ELR (cell line): ENCODE measurements at places on chromosomes 1 and 21.
A peak's percentile ranks its signal among the peaks of the same experiment; 100 is the strongest.

GRCh38 chr21:22575165-22575584 lies 1577.0 kb downstream of the NCAM2 start:
- DNase-seq = peak; percentile 59

GRCh38 chr1:54200519-54200997 lies 591 bp downstream of the MRPL37 start:
- DNase-seq = peak; percentile 22

DNA sequence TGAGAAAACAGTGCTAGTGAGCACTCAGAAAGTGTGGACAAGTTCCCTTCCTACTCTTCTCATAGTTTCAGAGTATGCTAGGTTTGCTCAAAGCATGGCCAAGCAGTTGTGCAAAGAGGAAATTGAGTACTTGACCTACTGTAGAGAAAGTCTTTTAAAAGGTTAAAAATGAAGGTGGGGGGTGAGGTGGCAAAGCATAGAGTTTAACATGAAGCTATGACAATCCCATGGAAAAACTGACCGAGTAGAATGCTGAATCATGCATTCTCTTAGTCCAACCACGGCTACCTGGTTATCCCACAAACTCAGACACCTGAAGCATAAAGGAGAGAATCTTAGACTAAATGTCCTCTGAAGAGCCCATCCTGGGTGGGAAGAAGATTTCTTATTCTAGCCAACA lies 79.9 kb downstream of the PTPN14 start:
- DNase-seq = no peak

GRCh38 chr1:198788561-198789064 lies 149.8 kb downstream of the PTPRC start:
- peak; percentile 39 for DNase-seq

DNA sequence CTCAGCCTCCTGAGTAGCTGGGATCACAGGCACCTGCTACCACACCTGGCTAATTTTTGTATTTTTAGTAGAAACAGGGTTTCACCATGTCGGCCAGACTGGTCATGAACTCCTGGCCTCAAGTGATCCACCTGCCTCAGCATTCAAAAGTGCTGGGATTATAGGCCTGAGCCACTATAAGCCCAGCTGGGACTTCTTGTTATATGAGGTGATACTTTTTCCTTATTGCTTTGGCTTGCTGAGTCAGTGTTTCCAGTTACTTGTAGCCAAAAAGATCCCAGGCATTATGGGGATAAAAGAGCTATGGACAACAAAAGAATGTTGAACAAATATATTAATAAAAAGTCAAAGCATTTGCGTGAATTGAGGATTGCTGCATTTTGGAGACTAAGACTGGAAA lies 69.9 kb upstream of the LPGAT1 start:
- DNase-seq = no peak

- no peak for DNase-seq
Measured at GRCh38 chr1:59516881-59517280, 220.0 kb downstream of the FGGY start.

GRCh38 chr1:164983023-164983650 lies 373.4 kb downstream of the LMX1A start:
- no peak for DNase-seq

- no peak for DNase-seq
Measured at GRCh38 chr1:64962441-64962840, 3.9 kb downstream of the JAK1 start.

DNA sequence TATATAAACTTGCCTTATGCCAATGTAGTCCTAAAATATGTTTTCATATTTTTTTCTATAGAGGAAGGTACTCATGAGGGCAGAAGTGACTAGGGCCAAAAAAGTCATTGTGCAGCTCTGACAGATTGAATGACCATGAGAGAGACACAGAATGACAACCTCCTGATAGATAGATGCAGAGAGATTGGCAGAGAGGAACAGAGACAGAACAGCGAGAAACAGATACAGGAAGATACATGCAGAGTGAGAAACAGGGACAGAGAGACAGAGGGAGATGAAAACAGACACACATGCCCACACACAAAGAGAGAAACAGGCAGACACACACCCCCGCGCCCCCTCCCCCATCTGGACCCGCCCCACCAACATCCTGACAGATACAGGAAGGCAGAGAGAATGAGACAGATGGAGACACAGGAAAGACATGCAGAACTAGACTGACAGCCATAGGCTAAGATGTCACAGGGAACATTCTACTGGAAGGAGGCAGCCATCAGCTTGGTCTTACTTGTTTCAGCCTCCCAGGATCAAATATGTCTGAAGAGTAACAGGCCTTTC lies 211.1 kb downstream of the ST6GALNAC3 start:
- no peak for DNase-seq

DNA sequence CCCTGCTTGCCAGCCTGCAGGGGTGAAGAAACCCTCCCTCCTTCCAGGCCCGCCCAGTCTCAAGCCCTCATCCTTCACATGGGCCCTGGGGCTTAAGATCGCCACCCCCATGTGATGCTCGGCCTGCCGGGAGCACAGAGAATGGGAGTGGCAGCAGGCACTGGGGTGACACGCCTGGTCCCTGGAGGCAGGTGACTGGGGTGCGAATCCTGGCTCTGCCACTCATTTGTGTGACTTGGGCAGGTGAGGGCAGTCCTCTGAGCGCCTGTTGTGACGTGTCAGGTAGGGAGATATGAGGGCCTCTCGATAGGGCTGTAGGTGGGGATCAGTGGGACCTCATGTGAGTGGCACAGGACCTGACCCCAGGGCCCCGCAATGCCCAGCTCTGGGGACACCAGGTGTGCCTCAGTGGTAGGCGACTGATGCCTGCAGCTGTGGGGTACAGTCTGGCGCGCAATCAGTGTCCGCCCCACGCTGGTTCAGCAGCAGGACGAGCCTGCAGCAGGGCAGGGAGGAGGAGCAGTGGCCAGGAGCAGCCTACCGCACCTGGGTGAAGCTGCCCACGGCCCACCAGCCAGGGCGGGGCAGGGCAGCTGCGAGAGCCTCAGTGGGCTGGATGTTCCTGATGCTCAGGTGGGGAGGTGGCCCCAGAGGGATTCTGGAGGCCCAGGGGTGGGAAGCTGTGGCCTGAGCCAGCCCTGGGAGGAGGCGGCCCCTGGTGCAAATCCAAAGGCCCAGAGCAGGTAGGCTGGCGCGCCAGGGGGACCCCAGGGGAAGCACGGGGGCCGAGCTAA lies 6.2 kb downstream of the SH2D5 start:
- no peak for DNase-seq

- no peak for DNase-seq
Measured at GRCh38 chr1:40892354-40892753, 30.2 kb upstream of the CITED4 start.

- peak; percentile 93 for DNase-seq
Measured at GRCh38 chr21:29208682-29209059, 78.2 kb downstream of the MAP3K7CL start.

DNA sequence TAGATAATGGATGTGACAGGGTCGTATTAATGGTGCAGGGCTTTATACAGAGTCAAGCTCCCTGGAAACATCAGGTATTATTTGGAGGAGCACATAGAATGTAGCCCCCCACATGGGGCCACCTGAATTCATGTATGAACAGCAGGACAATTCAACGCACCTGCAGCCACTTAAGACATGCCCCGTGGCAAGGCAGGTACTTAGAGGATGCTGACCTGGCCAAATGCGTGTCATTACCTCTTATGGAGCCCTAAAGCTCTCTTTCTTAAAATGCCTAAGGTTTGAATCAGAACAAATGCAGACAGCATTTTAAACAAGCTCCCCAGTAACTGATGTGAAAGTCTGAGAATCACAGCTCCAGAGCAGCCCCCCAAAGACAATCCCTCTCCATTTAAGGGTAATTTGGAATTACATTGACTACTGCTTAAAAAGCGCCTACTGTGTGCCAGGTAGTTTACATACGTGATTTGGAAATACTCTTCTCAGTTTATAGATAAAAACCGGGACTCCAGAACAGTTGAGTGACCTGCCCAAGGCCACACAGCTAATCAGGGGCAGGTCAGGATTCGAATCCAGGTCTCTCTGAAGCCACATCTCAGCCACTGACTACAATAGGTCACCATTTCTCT lies 71.0 kb upstream of the KLHDC7A start:
- DNase-seq = no peak

- no peak for DNase-seq
Measured at GRCh38 chr1:37056325-37056724, 22.0 kb upstream of the GRIK3 start.

- DNase-seq = no peak
Measured at GRCh38 chr21:42676808-42677207, 23.4 kb downstream of the PDE9A start.

- DNase-seq = no peak
Measured at GRCh38 chr1:174166530-174167264, 7.4 kb downstream of the RABGAP1L start.

DNA sequence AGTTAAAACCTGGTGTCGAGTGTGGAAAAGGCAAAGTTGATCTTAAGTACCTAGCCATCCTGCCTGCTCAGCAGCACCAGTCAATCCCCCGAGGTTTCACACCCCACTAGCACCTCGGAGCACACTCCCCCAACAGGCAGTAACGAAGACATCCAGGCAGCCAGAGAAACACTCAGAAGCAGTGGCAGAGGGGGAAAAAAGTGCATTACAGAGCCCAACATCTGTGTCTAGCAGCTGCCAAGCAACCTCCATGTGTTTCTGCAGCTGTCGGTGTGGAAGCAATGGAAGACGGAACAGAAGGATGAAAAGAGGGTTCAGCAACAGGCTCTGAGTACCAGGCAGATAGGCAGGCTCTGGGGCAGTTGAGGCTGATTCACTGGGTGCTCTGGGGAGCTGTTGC lies 73.4 kb upstream of the PROX1 start:
- no peak for DNase-seq

- peak; percentile 52 for DNase-seq
Measured at GRCh38 chr1:18948048-18948912, 8.2 kb downstream of the IFFO2 start.

DNA sequence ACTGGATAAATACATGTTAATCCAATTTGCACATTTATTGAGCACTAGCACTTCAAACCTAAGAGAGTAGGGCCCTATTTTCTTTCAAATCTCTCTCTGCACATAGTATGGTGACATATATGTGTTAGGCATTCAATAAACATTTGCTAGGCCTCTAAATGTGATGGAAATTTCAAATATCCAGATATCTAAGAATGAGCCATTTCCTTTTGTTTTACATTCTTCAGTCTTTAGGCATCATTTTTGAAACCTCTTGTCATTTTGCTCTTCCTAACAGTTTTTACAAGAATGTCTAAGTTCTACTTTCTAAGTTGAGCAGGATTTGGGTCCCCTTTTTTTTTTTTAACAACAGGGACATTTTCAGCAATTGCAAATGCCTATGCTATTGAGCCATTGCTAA lies 395.7 kb upstream of the ST6GALNAC5 start:
- DNase-seq = no peak

DNA sequence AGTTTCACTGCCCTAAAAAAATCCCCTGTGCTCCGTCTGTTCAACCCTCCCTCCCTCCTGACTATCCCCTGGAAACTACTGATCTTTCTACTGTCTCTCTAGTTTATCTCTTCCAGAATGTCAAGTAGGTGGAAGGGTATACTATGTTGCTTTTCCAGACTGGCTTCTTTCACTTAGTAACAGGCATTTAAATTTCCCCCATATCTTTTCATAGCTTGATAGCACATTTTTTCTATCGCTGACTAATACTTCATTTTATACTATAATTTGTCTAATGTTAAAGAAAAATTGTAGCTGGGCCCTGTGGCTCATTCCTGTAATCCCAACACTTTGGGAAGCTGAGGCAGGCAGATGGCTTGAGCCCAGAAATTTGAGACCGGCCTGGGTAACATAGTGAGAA lies 142.8 kb downstream of the DSCAM start:
- DNase-seq = no peak

DNA sequence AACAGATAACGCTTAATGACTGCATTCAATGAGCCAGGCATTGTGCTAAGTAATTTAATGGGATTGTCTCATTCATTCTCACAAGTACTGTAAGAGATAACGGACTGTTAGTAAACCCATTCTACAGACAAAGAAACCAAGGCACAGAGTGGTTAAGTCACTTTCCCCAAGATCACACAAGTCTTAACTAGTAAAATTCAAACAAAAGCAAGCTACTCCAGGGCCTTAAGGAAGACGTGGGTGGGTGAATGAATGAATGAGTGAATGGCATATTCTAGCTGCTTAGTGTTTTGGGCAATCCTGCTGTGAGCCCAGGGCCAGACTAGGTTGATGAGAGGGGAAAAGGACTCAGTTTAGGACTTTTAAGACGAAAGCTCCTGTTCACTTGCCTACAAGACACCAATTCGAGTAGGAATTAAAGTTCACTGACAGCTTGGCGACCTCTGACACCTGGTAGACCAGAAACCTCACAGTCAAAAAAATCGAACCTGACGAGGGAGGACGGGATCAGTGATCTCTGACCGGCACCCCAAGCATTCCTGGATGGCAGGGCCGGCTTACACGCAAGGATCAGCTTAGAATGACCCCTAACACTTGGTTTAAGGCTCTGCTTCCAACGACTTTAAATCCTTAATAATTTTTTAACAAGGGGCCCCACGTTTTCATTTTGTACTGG lies 557 bp downstream of the EMC1 start:
- DNase-seq = peak; percentile 32

- DNase-seq = no peak
Measured at GRCh38 chr1:111063595-111063994, 76.3 kb downstream of the DRAM2 start.

DNA sequence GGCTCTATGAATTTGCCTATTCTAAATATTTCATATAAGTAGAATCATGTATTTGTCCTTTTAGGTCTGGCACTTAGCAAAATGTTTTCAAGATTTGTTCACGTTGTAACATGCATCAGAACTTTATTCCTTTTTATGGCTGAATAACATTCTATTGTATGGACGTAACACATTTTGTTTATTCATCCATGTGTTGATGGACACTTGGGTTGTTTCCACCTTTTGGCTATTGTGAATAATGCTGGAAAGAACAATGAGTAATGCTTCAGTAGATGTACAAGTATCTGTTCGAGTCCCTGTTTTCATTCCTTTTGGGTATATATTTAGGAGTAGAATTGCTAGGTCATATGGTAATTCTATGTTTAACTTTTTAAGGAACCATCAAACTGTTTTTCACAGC lies 24.7 kb downstream of the SLC35A3 start:
- DNase-seq = no peak

DNA sequence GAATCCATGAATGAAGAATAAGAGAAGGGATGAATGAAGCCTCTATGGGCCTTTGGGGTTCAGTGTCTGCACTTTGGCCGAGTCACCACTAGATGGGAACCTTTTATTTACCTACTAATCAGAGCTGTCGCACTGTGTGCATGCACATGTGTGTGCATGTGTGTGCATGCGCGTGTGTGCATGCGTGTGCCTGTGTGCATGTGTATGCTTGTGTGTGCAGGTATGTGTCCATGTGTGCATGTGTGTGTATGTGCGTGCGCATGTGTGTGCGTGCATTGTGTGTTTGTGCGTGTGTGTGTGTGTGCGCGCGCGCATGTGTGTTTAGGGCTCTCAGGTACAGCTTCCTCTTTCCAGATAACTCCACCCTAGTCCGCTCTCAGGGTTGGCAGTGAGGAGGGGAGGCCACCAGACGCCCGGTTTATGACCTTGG lies 20.4 kb upstream of the UBXN10 start:
- DNase-seq = peak; percentile 34
